HFFc6 (cell line): ENCODE measurements at places on chromosomes 12 and 14.

GRCh38 chr14:55867719-55868118 is 250.5 kb upstream of the PELI2 start:
- no peak for DNase-seq

DNA sequence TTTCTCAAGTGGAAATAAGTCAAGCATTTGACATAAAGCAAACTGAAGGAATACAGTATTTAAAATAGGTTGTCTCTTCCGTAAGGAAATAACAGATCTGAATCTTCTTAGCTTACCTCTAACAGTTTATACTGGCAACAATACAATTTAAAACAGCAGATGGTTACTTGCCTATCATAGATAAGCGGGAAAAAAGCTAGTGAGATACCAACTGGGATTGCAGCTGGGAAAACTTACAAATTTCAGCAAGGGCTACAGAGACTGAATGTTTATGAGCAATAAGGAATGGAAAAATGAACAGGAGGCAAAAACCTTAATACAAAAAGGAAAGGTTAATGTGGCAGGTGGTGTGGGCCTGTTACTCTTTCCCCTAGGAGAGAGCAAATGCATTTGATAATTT is 220.0 kb downstream of the RASSF9 start:
- DNase-seq, result no peak

- no peak for DNase-seq
Measured at GRCh38 chr12:38555620-38556591, 239.3 kb downstream of the ALG10B start.

DNA sequence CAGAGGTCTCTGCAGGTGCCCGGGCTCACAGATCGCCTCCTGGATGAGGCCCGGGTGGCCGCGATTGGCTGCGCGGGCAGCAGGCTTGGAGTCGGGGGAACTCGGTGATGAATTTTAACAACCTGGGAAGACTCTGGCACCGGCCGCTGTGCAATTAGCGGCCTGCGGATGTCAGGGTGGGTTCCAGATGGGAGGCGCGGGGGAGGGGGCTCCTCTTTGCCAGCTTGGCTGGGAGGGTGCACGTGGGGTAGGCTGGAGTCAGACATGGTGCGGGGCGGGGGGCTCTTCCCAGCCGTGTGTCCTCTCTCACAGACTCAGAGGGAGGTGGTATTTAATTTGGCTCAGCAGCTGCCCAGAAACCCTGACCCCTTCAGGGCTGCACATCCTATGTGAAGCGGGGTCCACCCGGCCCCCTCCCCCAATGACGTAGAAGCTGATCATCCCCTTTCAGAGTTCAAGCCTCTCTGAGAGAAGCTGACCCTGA is 81.4 kb downstream of the KIF26A start:
- DNase-seq, result no peak

DNA sequence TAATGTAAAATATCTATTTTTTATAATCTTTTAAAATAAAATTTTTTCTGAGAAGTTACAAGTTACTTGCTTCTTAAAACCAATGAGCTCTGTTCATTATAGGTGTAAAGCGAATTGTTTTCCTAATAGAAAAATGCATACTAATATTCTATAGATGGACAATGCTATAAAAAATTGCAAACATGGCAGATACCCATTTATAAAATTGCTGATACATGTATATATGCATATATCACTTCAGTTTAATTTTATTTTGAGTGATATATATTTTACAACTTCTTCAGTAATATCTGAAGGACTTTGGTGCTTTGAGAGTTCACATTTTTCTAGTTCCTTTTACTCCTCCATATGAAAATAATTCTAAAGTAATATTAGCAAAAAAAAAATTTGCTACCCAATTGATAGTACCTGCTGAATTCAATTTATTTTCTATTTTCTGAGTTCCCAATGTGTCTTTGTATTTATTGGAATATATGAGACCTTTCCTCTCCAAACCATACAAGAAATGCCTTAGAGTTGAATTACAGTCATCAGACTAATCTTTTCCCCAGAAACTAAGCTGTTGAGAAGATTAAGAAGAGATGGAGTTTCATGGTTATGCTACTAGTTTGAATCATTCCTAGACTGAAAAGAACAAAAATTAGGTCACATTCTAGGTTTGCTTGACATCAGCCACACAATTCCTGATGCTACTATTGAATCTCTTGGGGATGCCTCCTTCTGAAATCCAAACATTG is 1937.5 kb upstream of the SEL1L start:
- DNase-seq, result no peak

GRCh38 chr12:62578726-62579125 is 112.1 kb downstream of the MON2 start:
- no peak for DNase-seq

DNA sequence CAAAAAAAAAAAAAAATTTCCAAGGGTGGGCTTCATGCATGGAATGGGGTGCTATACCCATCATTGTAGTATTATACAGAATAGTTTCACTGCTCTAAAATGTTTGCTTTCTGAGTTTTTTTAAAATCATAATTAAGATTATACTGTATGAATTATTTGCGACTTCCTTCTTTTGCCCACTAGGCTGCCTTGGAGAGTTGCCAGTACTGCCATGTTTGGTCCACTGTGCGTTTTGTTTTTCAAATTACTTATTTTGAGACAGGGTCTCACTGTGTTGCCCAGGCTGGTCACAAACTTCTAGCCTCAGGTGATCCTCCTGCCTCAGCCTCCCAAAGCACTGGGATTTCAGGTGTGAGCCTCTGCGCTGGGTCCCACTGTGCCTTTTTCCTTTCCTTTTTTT is 19.9 kb downstream of the PLBD2 start:
- no peak for DNase-seq

- DNase-seq, result no peak
Measured at GRCh38 chr12:111209811-111210210, 159.1 kb downstream of the PHETA1 start.

GRCh38 chr14:64542836-64543201 is 2.3 kb downstream of the HSPA2 start:
- no peak for DNase-seq

- DNase-seq, result no peak
Measured at GRCh38 chr12:124963211-124963610, 25.7 kb downstream of the DHX37 start.

DNA sequence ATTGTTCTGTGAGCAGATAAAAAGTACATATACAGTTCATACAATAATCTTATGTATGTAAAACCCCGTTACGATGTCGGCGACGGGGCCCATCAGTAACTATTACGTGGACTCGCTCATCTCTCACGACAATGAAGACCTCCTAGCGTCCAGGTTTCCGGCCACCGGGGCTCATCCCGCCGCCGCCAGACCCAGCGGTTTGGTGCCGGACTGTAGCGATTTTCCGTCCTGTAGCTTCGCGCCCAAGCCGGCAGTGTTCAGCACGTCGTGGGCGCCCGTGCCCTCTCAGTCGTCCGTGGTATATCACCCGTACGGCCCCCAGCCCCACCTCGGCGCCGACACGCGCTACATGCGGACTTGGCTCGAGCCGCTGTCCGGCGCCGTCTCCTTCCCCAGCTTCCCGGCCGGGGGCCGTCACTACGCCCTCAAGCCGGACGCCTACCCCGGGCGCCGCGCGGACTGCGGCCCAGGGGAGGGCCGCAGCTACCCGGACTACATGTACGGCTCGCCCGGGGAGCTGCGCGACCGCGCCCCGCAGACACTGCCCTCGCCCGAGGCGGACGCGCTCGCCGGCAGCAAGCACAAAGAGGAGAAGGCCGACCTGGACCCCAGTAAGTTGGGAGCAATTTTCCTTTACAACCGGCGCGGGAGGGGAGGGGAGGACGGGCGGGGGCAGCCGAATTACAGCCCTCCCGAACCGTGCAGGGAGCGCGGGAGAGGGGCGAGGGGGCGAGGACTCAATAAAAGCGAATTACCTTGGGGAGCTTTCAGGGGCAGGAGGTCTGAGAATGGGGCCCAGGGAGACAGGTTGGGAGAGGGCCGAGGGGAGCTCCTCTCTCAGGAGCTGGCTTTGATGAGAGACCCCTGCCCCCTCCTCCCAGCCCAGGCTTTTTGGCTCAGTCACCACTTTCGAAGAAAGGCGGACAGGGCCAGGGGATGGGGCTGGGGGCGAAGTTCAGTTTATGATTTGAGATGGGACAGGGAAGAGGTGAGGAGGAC is at the start of gene HOXC9:
Gene HOXC9, plus strand, starts transcription at position 46 of the 999 bp plus-strand sequence. Its CDS starts 28 bp downstream, at position 74.
- DNase-seq, result no peak

DNA sequence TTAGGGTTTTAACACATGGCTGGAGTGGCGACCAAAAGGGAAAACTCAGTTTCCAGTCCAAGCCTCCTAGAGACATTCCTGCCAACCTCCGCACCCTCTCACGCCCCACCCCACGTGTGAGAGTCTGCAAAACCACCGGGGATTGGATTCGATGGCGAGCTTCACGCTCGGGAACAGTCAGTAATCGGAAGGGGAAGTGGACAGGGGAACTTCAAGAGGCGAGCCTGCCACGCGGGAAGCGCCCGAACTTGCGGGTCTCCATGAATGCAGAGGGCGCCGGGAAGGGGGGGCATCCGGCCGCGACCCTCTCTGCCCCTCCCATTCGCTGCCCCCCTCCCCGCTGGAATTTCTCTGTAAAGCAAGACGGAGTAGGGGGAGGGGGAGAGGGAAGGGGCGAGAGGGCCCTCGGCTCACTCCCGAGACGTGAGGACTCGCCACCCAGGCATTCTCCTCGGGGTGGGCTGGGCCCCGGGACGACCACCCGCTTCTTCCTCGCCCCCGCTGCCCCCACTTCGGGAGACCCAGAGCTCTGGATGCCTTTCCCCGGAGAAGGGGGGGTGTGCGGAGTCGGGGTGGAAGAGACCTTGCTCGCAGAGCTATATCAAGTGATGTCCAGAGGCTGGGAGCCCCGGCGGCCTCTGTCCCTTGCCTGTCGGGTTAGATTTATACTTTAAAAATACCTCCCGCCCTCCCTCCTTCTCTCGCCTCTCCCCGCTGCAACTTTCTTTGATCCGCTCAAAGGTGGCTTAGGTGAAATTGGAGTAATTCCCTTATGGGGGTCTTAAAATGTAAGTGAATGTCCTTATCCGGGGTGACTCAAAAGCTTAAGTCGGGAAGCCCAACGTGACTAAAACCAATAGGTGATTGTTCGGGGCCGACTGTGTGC is 2.5 kb upstream of the CCND2 start:
- DNase-seq, result no peak

- DNase-seq, result no peak
Measured at GRCh38 chr14:43981135-43981768, 525.8 kb downstream of the FSCB start.

DNA sequence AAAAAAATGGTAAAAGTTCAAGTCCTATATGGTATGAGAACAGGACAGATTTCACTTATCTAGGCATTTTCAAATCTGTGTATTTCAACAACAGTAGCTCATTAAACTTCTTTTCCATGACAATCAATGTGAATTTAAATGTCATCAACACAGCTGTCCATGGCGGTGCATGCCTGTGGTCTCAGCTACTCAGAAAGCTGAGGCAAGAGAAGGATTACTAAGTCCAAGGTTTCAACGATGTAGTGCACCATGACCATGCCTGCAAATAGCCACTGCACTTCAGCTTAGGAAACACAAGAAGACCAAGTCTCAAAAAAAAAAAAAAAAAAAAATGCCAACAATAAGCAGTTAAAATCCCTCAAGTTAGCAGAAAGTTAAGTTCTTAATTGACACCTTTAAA is 214.6 kb downstream of the C12orf50 start:
- no peak for DNase-seq

DNA sequence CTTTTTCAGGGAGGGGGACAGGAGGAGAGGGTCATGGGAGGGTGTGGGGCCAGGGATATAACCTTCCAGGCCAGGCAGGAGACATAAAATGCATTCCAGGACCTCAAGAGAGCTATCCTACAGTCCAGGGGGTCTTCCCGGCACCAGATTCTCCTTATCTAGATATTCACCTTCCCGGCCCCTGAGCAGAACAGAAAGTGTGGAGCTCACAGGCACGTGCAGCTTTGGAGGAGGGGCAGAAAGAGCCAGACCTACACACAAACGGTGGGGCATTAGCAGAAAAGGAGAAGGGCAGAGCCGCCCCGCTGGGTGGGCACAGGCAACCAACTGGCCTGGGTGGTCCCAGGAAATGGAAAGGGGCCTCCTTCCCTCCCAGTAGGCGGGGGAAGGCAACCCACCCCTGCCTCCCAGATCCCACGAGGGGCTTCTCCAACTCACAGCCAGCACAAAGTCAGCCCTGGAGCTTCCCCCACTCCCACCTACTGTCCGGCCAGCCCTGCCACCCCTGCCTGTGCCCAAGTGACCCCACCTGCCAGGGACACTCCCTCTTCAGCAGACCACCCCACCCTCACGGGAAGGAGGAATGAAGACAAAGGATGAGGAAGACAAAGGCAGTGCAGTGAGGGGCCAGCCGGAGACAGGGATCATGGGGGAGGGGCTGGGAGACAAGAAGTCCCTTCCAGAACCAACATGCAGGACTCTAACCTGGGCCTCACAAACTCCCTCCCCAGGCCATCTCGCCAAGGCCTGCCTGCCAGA is 33.3 kb downstream of the CCDC85C start:
- no peak for DNase-seq

- peak; percentile 62 for DNase-seq
Measured at GRCh38 chr14:66624336-66624937, 116.5 kb downstream of the GPHN start.

DNA sequence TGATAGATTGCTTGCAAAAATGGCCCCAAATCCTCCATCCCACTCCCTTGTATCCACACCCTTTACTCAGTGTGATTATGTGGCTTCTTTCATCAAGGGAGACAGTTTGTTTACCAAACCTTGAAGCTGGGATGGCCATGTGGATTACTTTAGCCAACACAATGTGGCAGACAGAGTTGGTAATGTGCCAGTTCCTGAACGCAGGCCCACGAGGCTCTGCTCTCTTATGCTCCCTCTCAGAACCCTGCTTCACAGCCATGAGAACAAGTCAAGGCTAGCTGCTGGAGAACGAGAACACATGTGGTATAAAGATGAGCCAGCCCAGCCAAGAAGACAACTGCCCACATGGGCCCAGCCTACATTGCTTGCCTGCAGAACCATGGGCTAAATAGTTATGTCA is 162.3 kb downstream of the NDUFA12 start:
- no peak for DNase-seq

DNA sequence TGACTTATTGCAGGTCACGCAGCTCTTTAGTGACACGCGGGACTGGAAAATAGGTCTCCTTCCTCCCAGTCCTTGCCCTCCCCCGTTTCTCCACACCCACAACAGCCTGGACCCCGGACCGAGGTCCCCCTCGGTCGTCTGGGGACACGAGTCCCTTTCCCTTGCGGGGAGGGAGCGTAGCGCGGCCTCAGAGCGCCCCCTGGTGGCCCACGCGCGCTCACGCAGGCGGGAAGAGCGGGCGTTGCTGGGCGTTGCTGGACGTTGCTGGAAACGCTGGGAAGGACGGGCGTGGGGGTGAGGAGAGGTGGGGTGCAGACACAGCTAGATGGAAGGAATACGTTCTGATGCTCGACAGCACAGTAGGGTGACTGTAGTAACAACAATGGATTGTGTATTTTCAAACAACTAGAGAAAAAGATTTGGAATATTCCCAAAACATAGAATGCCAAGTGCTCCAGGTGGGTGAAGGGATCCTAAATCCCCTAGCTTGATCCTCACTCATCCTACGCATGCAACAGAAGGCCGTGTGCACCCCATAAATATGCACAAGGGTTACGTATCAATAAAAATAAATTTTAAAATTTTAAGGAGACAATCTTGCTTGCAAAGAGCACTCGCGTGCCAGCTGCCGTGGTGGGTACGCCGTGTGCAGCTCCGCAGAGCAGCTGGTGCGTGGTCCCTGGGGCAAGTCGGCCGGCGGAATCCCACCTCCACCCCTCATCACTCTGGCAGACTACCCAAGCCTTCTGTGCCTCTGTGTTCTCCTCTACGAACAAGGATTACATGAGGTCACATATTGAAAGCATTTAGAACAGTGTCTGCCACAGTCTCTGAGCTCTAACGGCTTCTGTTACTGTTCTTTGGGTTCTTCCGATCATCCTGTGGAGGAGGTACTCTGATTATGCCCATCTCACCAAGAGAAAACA is 87.4 kb downstream of the B4GALNT3 start:
- peak; percentile 29 for DNase-seq

GRCh38 chr12:57385586-57385985 is 45.3 kb downstream of the R3HDM2 start:
- DNase-seq, result no peak
